NCI-H2171 treated with DMSO at 0.1 percent for 48 hours (cell line): ENCODE measurements at places on chromosomes 4 and X.

- no peak for DNase-seq
Observed at GRCh38 chrX:69530306-69530705, 26.2 kb downstream of the NALF2 start.

- no peak for DNase-seq
Observed at GRCh38 chrX:70254063-70254400, 6.0 kb downstream of the P2RY4 start.

- no peak for DNase-seq
Observed at GRCh38 chr4:96162636-96163035, 322.7 kb downstream of the PDHA2 start.

DNA sequence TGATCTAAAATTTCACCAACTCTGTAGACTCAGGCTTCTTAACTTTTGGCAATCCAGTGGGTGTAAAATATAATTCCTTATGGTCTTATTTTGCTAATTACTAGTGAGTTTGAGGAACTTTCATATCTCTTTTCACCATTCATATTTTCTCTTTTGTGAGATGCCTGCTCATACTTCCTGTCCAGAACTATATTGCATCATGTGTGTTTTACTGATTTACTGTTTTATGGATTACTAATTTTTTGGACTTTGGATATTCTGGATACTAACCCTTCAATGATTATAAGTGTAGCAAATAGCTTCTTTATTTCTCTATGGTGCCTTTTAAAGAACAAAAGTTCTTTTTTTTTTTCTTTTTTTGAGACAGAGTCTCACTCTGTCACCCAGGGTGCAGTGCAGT is 20.6 kb downstream of the GSX2 start:
- no peak for DNase-seq
